H1 (cell line): ENCODE measurements at places on chromosomes 16 and 17. TPM values are rescaled to one million over a fixed set of nuclear protein-coding genes. Genes with fewer than 3 reads are reported as not detected.

DNA sequence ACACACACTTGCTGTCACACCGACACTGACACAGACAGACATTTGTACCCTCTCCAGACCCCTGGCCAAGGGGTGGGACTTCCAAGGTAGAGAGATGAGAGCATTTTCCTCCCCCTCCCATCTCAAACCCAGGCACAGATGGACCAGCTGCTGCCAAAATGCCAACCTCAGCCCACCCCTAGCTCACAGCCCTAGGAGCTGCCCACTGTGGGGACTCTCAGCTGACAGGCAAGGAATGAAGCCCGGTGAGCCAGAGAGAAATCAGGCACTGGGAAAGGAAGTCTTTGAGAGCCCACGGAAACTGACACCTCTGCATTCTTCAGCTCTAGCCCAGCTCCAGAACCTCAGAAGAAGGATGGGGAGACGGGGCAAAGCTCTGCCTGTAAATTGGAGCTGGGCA, 2.8 kb downstream of the ETV4 start:
- DNase-seq, result no peak

DNA sequence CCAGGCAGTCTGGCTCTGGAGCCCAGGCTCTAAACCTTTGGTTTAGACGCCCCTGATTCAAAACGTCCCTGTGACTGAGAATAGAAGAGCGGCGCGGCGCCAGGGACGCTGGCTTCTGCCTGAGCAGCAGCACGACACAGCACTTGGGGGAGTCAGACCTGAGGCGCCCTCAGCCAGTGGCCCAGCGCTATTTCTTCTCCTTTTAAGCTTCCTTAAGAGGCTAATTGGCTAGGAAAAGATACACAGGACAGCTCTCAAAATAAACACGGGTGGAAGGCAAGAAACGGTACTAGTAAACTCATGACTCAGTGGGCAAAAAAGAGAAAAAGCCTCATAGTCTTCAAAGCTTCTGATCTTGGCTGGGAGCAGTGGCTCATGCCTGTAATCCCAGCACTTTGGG, 34.9 kb downstream of the GTF3C1 start:
- no peak for DNase-seq

DNA sequence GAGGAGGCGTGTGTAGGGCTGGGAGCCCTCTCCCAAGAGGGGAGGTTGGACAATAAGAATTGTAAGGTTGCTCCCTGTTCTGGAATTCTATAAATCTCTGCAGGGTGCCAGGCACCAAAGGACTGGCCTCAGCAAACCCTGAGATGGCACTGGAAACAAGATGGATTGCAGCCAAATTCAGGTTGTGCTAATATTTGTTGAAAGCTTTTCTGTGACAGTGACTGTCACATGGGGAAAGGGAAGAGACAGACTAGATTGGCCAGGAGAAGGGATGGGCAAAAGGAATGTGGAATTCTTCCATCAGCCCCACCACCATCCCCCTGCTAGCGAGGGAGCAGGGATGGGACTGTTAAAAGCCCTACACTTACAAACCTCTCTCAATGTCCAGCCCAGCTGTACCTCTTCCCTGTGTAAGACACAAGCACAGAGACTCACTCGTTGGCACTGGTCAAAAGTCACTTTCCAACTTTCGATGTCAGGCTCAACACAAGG, 62.4 kb downstream of the SOX9 start:
- no peak for DNase-seq

GRCh38 chr16:58205276-58206036, 7.5 kb upstream of the CSNK2A2 start:
- no peak for DNase-seq

GRCh38 chr17:32124985-32125847, 17.1 kb upstream of the RHOT1 start:
- no peak for DNase-seq

GRCh38 chr17:81052199-81052997, 17.4 kb downstream of the BAIAP2 start:
- DNase-seq, result no peak

- no peak for DNase-seq
Observed at GRCh38 chr16:22240023-22240710, 34.1 kb downstream of the EEF2K start.

ARHGDIG gene
- 2.9 and 4.5 TPM in 2 replicates for polyA plus RNA-seq

DNA sequence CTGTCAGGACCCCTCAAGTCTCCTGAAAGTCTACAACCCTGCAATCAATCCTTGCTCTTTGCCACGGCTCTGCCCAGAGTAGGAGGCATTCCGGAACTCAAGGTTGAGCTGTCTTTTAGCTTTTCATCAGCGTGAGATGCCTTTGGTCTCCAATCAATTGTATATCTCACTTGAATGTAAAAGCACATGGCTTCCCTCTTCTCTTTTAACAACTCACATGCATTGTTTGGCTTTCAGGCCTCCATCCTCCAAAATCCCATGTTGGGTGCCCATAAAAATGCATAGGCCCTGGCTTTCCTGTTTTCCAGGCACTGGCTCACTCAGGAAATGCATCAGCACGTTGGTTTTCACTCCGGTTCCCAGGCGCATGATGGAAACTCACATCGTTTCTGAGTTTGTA, 64.0 kb upstream of the FOXF1 start:
- no peak for DNase-seq

CDYL2 gene
- polyA plus RNA-seq, result 0.33 and 0.38 TPM in 2 replicates

- DNase-seq, result no peak
Observed at GRCh38 chr17:7081341-7082062, 1.5 kb upstream of the CLEC10A start.

CLDN7 gene
- 118 and 196 TPM in 2 replicates for polyA plus RNA-seq

DNA sequence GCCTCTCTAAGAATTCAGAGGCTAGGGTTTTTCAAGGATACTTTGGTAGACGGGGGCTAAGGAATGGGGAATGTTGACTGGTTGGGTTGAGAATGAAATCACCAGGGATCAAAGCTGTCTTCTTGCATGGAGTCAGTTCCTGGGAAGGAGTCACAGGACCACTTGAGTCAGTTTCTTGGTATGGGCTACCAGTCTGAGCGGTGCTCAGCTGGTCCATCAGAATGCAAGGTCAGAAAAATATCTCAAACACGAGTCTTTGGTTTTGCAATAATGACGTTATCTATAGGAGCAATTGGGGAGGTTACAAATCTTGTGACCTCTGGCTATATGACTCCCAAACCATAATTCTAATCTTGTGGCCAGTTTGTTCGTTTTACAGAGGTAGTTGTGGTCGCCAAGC, 18.4 kb downstream of the CHD9NB start:
- no peak for DNase-seq

MYL4 gene
- 0.12 and 0.13 TPM in 2 replicates for polyA plus RNA-seq

- DNase-seq, result peak; percentile 40
Observed at GRCh38 chr16:49021136-49021535, 260.5 kb downstream of the CBLN1 start.

SLC52A1 gene
- 0.67 and 1.2 TPM in 2 replicates for polyA plus RNA-seq

DNA sequence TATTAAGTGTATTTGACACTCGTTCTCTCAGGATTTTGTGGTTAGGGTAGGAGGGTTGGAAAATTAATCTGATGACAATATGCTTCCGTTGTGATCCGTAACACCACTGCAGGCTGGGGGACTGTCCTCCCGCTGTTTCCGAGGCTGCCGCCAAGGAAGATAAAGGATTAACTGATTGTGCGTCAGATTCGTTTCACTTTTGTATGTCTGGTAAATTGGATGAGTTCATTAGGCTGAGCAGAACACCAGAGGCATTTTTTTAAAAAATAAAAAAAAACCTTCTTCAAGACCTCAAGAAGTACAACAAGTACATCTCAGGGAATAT, 486.7 kb upstream of the SALL1 start:
- no peak for DNase-seq

ITGAE gene
- 25.5 and 43.1 TPM in 2 replicates for polyA plus RNA-seq

TRPV3 gene
- 1.0 and 1.1 TPM in 2 replicates for polyA plus RNA-seq

DNA sequence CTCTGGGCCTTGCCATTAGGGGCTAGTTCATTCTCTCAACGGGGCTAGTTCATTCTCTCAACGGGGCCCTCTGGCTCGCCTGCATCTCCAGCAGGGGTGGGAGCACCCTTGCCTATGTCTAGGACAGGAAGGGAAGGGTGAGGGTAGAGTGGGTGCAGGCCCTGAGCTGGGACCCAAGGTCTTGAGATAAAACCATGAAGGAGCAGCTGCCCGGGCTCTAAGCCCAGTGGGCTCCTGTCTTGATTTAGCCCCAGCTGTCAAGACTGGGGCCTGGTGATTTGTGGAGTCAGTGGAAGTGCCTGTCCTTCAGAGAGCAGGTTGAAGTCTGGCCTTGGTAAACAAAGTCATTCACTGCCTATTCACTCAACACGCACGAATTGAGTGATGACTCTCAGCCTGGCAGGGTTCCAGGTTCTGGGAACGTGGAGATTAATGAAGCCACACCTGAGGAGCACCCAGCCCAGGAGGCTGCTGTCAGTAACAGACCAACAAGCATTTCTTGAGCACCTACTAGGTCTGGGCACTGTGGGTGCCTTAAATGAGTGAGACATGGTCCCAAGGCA, 35.4 kb downstream of the WNT3 start:
- DNase-seq, result no peak

TEX14 gene
- 0.55 and 0.83 TPM in 2 replicates for polyA plus RNA-seq

DNA sequence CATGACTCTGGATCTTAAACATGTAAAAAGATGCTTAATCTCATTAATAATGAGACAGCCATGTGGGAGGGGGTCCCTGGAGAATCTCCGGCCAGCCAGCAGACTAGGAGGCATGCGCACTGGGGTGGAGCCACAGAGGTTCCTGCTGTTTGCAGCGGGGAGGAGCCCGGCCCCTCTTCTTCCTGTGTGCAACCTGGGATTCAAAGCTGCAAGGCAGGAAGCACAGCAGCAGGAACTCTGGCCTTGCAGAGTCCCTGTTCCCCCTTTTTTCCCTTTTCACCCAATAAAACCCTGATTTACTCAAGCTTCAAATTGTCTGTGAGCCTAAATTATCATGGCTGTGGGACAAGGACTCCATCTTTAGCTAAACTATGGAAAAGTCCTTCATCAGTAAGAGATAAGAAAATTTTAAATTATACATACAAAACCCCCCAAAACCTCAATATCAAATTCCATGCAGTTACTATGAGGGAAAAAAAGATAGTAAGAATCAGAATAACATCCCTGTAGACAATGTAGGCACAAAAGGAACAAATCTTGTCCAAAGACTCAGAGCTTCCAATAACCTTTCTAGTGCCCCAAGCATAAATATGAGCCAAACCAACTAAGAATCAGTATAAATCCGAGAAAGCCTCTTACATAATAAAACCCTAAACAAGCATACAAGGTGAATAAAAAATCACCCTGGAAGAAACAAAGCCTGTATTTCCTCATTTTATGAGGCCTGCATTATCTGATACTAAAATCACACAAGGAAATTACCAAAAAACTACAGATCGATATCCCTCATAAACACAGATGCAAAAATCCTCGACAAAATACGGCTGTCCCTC, 12.1 kb downstream of the CFDP1 start:
- DNase-seq, result peak; percentile 53

DNA sequence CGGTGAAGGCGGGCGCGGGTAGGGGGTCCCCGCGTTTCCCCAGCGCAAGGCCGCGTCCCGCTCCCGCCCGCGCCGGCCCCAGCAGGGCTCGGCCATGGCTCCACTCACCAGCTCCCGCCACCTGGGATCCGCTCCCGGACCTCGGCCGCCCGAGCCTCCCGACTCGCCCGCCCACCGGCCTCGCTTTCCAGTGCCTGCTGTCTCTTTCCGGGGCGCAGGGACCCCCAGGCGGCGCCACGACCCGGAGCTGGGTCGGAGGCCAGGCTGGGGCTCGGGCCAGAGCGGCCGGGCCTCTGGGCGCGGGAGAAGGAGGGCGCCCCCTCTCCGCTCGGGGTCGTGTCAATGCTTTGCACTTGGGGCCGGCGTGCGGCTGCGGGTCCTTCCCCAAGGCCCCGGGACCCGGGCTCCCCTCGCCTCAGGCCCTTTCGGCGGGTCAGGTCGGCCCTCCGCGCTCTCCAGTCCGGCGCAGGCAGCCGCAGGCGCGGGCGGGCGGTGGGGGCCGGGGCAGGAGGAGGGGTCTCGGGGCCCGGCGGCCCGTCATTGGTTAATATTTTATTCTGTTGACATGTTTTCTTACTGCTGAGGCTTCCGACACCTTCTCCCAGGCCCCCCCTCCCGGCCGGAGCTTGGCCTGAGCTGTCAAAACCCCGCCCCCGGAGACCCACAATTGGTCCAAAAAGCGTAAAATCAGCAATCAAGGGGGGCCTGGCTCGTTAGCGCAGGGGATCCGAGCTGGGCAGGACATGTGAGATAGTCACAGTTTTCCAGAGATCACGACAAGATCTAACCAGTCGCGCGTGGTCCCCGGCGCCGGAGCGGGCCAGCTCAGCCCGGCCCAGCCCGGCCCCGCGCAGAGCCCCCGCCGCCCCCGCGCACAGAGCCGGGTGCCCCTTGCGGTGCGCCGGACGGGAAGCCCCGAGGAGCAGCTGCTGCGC, at the start of gene TBX2:
Gene TBX2 (plus strand): TSS at position 713 of the 935 bp plus-strand sequence. CDS start 334 bp downstream, outside the sequence.
- DNase-seq, result peak; percentile 80

- DNase-seq, result peak; percentile 79
Observed at GRCh38 chr17:7589891-7590691, at the start of gene SOX15. TSS of gene SOX15 (minus strand) at chr17:7590094. CDS start at chr17:7589676, 418 bp downstream.

GRCh38 chr16:503150-504071, 24.1 kb upstream of the CAPN15 start:
- no peak for DNase-seq

DNA sequence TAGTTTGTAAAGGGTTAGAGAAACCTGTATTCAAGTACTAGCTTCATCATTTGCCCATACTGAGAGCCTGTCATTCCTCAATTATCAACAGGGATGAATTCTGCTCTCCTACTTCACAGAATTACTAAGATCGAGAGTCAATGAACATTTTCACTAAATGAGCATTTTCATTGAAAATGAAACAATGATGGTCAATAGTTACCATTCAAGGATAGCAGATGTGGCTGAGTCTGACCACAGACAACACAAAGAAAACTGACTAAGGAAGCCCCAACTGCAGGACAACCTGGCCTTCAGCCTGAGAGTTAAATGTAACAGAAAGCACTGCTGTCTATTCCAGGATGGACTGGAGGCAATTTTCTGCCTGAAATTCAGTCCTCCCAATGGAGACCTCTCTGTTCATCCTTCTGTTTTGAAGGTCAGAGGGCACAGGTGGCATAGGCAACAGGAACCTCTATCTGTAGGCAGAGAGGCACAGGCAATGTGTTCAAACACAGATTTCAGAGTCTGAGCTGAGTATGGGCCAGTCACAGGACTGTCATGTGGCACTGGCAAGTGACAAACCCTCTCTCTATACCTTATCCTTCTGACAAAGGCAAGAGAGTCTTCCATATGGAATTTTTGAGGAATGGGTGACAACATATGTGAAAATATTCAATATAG, 19.5 kb downstream of the TRAF4 start:
- DNase-seq, result no peak

ABCA6 gene
- not detected in 2 replicates for polyA plus RNA-seq

NUPR1 gene
- polyA plus RNA-seq, result 0.09 and 0.17 TPM in 2 replicates

- no peak for DNase-seq
Observed at GRCh38 chr17:66627985-66628384, 206.9 kb upstream of the CACNG5 start.

DNA sequence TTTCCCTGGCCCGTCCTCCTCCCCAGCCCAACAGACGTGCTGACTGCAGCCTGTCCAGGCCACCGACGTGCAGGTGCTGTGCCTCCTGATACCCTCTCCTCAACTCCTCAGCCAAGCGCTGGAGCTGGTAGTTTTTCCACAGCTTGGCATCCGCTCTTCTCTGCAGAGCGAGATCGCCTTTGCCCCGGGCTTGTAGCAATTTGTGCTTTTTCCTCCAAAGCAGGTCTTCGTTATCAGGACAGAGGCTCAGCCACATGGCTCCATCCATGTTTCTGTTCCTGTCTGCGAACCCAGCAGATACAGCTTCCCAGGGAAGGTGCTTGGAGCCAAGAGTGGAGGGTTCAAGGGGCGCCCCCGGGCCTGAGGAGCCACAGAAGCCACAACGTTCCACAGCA, 10.9 kb downstream of the CEP295NL start:
- DNase-seq, result no peak
